ENCODE measurements at places on chromosomes 6 and 20.

- no peak for DNase-seq
Observed at GRCh38 chr6:14732226-14732843, 513.5 kb upstream of the JARID2 start.

DNA sequence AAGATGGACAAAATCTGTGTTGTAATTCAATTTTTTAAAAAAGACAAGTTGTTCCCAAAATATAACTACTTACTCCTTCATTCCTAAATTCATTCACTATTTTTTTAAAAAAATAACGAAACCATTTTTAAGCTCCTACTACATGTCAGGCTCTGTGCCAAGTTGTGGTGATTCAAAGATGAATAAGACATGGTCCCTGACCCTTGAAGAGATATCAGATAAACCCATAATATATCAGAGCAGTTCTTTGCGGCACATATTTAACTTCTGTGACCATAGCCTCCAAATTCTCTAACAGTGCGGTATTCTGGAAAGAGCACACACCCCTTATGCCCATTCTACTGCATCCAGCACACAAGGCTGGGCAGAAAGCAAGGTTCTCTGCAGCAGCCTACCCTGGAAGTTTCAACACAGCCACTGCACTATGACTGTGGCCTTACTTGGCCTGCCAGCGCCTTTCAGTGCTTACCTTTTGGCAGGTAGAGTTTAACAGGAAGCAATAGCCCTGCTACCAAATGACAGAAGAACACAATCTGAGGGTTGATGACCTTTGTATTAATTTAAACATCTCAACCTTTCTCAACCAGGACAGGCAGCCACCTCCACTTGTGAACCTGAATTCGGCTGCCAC is 406.5 kb downstream of the BTBD9 start:
- DNase-seq = no peak

- no peak for DNase-seq
Observed at GRCh38 chr20:50270569-50270968, 79.9 kb downstream of the CEBPB start.

GRCh38 chr20:44021900-44022299 is 107.2 kb downstream of the TOX2 start:
- DNase-seq = no peak

DNA sequence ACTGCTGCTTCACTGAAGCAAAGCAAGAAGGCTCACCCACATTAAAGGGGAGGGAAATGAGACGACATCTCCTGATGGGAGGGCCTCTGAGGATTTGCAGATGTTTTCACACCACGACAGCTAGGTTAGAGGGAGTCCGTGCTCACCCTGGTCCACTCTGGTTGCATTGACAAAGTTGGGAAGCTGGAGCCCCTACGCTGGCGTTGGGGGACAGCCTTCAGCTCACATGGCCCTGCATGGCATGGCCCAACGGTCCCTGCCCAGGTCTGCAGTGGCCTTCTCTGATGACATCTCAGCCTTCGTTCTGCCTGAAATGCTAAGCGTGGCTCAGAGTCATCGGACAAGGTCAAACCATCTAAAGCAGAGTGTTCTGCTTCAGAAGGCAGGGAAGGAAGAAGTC is 3.8 kb upstream of the NAPB start:
- DNase-seq = no peak

- DNase-seq = peak; percentile 52
Observed at GRCh38 chr6:121971931-121972335, 427.5 kb upstream of the HSF2 start.

DNA sequence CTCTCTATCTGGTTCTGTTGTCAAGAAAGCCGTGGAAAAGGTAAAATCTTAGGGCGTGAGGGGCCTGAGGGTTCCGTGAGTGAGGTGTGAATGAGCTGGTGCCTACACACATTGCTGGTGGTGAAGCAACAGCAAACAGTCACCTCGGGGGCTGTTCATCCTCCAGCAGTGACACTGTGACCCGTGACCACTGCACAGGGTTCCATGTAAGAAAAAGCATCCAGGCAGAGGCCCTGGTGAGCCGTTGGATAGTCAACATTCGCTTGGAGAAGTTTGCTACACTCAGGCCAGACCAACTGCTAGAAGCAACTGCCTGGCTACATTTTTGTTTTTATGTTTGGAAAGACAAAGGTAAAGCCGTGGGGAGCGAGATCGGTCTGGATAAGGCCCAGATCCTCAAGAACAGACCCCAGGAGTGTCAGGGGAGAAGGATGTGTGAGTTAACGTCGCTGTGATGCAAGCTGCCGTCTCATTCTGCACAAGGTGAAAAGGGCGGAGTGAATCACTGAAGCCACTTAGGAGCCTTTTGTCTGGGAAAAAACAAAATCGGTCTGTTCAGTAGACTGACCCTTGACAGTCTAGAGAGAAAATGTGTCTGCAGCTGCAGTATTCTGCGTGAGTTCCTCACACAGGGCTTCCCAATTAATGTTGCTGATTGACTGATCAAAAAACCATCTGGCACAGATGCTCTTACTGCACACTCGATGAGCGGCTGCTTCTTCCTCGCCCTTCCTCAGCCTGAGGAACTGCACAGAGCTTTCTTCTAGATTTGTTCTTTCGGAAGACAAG is 404.0 kb downstream of the SMOC2 start:
- no peak for DNase-seq

- no peak for DNase-seq
Observed at GRCh38 chr20:35972462-35972861, 4.1 kb downstream of the CNBD2 start.

DNA sequence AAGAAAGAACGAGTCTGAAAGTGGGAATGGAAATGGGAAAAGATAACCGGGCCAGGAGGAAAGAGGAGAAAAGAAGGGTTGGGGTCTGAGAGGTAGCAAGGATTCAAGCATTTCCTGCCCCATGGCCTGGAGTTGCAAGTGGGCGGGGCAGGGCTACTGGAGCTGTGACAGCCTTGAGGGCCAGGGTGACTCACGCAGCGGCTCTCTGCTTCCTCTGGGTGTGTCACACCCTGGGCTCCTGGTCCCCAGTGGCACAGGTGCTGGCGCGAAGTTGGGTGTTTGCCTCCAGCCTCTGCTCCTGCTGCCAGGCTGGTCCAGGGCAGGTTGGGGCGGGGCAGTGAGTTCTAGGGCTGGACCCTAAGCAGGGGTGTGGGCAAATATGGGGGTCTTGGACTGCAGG is 3.3 kb upstream of the ULBP3 start:
- DNase-seq = peak; percentile 57

DNA sequence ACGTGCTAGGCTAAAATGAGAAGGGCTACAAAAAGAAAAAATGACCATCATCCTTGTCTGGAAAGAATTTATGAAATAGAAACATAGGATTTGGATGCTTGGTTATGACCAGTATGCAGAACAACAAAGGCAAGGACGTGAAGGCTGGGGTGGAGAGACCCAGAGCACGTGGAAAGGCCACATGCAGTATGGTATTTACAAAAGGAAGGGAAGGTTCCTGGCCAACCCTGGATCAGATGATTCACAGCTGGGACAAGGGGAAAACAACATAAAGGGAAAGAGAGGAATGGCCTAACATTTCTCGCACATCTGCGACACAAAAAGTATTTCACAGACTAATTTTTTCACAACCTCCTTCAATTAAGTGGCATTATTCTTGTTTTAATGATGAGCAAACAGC is 8.2 kb downstream of the STX7 start:
- no peak for DNase-seq

DNA sequence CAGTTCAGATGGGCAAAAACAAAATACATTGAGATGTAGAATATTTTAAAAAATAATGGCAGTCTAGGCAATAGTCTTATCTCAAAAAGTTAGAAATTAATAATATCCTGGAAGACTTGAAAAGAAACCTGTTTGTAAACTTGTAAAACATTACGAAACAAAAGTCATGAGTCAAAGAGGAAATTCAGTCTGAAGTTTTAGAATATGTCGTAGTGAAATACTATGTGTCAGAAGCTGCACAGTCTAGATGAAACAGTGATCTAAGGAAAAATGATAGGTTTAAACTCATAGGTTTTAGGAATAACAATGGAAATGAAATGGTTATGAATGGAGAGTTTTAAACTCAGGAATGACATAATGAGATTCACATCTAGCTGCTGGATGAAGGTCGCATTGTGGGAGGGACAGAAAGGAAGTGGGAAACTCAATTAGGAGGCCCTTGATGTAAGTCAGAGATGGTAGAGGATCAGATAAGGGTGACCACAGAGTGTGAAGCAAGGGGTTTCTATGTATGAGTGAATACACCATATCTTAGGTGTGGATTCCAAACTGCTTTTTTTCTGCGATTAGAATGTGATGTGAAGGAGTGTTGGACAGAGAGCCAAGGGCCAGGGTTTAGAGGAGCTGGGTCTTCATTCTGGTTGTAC is 2.8 kb downstream of the SNRPB2 start:
- DNase-seq = peak; percentile 17

DNA sequence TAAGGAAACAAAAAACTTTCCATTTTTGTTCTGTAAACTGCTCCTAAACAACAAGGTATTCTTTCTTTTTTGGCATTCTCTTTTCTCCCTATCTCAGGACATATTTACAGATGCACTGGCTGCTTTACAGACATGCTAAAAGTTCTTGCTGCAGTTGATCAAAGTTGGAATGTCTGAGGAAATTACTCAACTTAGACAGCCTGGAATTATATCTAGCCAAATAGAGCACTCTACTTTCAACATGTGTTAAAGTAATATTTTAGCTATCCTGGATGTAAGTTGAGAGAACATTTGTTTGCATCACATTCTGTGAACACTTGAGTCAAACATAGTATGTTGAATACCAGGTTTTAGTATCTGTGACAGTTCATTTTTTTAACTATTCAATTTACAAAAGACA is 24.8 kb downstream of the TASP1 start:
- peak; percentile 70 for DNase-seq

DNA sequence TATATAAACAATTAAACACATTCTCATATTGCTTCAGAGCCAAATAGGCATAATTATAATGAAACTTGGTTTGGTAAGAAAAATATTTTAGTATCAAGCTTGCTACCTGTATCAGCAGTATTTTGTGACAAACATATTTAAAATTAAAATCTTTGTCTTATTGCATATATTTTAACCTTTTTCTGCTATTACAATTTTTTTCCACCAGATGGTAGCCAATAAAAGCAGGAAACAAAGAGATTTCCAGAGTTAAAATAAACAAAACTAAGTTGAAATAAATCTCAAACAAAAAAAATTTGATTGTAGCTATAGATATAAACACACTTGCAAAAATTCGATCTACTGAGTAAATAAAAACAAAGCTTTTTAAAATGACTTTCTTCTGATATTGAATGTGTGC is 491.3 kb upstream of the GJE1 start:
- no peak for DNase-seq

DNA sequence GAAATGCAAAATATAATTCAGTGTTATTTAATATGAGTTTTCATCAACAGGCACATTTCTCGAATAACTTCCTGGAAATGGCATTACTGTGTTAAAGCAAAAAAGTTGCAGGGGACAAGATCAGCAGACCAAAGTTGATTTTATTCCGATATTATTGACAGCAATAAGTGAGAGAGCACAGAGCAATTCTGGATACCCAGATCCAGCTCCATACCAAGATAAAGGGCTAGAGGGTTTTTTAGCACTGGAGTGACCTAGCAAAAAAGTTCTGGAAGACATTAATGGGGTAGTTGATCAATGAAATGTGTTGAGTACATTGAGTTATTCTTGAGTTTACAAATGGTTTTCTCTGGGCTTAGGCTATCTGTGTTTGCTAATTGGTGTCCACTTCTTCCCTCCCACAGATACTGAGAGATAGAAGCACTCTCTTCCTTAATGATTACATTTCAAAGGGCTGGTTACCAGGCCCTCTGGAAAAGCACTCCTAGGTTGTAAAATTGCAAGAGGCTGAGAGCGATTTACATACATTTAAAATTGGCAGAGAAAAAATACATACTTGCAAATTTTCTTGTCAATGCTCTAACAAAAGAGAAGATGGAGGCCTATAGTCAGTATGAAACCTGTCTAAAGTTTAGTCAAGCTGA is 47.0 kb upstream of the MANEA start:
- DNase-seq = no peak

GRCh38 chr6:140101367-140101766 is 726.9 kb upstream of the CITED2 start:
- no peak for DNase-seq

DNA sequence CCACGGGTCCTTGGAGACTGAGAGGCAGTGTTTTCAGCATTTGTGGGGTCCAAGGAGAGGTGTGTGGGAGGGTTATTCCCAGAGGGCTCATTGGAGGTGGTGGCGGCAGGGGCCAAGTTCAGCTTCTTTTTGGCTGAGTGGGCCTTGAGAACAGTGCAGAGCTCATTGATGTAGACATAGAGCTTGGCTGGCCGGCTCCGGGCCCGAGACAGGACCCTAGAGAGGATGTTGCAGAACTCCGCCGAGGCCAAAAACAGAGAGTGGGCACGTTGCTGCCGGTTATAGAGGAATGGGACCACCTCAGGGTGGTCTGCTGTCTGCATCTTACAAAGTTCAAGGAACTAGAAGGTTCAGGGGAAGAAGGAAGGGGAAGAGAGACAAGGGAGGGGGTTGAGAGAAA is 3.7 kb upstream of the ZBTB22 start:
- no peak for DNase-seq

DNA sequence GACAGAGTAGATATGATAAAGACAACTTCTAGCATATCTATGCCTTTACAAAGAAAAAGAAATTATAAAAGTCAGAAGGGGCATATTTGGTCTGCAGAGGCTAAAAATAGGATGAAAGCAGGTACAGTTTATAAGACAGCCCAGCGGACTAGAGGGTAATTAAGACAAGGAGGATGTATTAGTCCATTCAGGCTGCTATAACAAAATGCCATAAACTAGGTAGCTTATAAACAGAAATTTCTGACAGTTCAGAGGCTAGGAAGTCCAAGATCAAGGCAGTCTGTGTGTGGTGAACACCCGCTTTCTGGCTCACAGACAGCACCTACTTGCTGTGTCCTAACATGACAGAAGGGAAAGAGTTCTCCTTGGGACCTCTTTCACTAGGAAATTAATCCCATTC is 5.7 kb downstream of the HBS1L start:
- DNase-seq = no peak

DNA sequence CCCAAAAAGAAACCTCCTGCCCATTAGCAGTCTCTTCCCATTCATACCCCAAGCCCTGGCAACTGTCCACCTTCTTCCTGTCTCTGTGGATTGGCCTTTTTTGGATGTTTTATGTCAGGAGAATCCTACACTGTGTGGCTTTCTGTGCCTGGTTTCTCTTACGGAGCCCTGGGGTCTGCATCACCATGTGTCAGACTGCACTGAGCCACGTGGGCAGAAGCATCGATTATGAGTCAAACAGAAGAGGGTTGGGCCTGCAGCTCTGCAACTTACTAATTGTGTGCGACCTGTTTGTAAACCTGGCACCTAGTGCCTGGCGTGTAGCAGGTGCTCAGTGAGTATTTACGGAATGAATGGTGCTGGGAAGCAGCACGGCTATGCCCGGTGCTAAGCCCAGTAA is 62.6 kb downstream of the IGF2R start:
- no peak for DNase-seq

DNA sequence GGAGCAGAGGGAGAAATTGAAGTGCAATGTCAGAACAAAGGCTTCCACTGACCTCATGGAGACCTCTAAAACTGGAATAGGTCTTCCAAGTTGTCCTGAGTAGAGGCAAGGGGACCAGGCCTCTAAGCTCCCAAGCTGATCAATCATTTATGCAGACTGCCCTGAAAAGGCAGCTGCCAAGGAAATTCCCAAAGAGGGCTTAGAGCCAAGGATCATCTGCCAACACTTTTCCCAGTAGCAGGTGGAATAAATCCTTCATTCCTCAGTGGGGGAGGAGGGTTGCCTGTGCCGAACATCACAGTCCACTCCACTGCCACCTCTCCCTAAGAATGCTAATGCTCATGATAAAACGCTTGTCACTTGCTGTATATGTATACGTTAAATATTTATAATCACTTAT is 29.3 kb upstream of the RALY start:
- no peak for DNase-seq

- DNase-seq = no peak
Observed at GRCh38 chr6:113104951-113105350, 752.2 kb upstream of the MARCKS start.
